ENCODE measurements at places on chromosomes 4 and X. TPM values are rescaled to one million over a fixed set of nuclear protein-coding genes. Genes with fewer than 3 reads are reported as not detected.

DNA sequence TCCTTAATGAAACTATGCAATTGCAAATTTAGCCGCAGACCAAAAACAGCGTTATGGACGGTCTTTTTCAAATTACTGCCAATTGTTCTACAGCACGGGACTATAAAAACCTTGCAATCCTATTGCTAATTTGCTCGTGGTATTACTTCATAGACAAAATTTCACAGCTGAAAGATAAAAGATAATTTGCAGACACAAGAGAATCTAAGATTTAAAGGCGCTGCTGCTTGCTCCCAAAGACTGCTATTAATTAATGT lies 1.4 kb upstream of the CAMK2D start:
- DNase-seq, result no peak

Gene SMIM10L2A
- 1.5 TPM for total RNA-seq

DNA sequence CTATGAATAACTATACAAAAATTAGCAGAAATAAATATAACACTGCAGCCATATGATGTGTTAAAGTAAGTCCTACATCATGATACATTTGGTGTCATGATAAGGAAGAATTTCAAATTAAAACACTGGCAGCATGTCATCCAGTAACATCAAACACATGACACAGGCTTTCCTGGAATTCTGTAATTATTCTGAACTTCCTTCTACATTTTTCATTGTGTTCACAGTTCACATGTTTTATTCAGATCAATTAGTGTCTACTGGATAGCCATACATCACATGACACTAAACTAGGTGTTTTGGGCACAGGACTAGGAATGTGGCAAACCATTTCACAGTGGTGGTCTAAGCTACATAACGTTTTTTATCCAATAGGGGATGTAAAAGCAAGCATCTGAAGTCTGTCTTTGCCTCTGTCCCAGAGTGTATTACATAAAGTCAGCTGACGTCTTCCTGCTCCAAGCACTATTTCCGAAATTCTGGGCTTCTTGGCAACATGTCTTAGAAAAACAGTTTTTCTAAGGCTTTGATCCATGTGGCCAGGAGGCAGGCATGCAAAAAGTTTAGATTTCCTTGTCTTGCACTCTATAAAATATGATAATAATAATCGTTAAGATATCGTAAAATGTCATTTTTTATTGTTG lies 707.9 kb downstream of the CENPC start:
- DNase-seq, result no peak

- no peak for DNase-seq
Measured at GRCh38 chr4:72846280-72847111, 223.0 kb downstream of the COX18 start.

Gene AVPR2
- 4.9 TPM for total RNA-seq

- DNase-seq, result peak; percentile 81
Measured at GRCh38 chr4:7384003-7384928, 50.5 kb downstream of the PSAPL1 start.

DNA sequence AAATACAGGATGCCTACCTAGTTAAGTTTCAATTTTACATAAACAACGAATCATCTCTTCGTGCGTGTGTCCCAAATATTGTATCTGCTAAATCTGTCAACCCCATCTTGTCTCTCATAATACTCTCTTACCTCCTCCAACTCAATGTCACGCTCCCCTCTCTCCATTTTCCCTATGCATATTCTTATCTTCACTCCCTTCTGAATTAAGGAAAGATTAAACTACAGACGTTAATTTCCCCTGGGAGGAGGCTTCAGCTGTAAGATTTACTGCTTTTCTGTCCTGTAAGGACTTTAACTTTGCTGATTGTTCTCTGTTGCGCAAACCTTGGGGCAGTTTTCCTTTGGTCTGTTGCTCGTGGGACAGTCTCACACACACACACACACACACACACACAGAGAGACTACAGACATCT lies 455 bp upstream of the ABCB7 start:
- DNase-seq, result no peak

Gene PABPC4L
- 3.7 TPM for total RNA-seq

Gene ASB12
- not detected for total RNA-seq

DNA sequence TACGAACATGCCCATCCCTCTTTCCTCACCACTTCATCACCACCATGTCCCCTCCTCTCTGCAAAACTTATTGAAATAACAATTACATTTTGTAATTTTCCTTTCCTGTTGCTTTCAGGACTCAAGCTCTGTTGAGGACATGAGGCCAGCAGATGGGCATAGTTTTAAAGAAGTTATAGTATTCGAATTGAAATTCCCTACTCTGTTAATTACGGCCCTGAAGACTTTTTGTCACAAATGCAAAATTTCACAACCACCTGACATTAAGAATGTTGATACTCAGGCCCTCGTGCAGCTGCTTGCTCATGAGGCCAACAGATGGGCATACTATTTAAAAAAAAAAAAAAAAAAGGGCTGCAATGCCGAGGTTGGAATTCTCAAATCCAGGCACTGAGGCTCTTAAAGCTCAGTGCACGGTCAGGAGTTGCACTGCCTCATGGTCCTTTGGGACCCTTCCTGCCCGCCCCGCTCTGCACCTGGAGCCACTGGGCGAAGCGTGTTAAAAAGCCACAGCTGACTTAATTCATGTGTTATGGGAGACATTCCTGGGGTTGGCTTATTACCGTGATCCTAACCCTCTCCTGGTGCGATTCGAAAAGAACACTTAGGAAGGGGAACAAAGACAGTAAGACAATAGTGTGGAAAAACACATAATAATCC lies 34.2 kb upstream of the FAT1 start:
- no peak for DNase-seq

Gene SMPX
- total RNA-seq, result not detected

GRCh38 chr4:26764231-26764630 lies 96.4 kb upstream of the STIM2 start:
- DNase-seq, result no peak

- DNase-seq, result no peak
Measured at GRCh38 chr4:105971036-105971435, 75.8 kb downstream of the NPNT start.

Gene TAB3
- total RNA-seq, result 18.4 TPM

DNA sequence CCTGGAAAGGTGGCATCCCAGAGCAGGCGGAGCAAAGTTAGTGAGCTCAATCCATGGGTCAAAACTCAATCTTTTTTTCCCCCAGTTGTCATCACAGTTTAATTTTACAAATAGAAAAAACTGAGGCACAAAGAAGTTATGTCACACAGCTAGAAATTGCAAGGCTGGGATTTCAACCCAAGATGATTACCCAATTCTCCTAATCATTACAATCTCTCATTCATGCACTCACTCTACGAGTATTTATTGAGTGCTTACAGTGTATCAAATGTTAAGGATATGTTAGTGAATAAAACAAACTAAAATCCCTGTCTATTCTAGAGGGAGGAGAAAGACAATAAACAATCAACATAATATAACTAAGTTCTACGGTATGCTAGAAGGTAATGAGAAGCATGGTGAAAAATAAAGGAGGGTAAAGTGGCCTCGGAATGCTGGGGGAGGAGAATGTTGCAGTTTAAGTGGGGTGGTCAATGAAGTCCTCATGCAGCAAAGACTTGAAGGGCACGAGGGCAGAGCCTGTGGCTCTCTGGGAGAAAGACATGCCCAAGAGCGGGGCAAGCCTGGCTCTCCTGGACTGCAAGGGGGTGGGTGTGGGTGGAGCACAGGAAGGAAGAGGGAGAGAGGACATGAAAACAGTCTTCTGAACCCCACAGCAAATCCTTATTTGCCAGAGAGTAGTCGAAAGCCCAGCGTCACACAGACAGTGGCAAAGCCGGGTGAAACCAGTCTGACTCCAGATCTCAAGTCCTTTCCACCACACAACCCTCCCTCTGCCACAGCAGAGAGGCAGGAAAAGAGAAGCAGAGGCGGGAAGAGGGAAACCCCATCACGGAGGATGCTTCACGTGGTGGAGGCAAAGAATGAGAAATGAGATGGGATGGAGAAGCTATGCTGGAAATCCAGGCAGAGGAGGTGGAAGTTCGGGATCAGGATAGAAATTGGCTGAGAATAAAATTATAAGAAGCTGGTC lies 48.3 kb downstream of the RAB33B start:
- no peak for DNase-seq

Gene P2RY4
- total RNA-seq, result not detected

DNA sequence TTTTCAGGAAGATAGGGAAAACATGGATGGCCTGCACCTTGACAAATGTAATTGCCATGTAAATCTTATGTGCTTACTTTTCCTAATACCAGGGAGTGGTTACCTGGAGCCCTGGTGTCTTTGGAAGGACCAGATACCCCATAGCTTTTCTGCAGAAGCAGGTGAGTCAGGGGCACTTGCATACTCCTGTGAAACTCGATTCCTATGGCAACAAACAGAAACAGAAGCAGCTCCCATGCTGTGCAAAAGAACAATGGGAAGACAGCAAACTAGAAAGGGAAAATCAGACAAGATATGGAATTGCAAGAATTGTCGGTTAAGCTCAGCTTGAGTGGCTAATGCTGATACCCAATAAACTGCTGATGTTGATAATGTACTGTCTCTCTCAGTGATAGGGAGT lies 117.4 kb upstream of the AFF2 start:
- no peak for DNase-seq

DNA sequence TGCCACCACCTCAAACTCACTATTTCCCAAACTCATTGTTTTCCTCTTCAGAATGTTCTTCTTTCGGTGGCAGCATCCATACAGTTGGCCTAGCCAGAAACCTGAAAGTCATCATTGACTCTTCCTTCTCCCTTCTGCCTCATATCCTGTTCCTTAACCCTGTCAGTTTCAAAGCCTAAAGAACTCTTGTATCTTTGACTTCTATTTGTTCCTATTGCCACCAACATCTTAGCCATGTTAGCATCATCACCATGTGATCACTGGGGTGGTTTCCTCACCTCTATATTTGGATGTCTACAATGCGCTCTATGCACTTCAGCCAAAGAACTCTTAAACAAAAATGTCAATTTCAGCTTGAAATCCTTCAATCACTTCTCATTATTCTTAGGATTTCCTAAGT lies 29.0 kb downstream of the DDX60L start:
- no peak for DNase-seq

DNA sequence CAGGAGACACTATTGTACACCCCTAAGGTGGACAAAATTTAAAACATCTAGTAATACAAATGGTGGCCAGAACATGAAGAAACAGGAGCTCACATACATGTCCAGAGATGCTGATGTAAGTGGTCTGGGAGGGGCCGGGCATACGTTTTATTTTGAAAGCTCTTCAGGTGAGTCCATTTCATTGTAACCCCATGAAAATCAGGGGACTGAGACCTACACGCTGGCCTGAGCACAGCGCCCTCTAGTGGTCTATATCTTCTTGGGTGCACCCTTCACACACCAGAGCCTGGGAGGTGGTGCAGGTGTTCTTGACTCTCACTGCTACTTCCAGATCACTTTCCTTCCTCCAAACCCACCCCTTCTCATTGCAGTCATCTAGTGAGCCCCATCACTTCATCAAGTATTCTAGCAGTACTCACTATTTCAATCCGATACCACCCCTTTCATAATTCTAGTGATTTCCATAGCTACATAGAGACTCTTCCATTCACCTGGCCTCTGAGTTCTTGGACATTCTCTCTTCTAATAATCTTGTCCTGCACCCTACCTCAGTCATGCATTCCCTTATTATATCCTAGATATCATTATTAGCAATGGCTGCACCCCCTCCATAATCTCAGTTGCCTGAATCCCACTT lies 4.3 kb upstream of the TLR6 start:
- no peak for DNase-seq

- DNase-seq, result no peak
Measured at GRCh38 chr4:69888336-69888735, 28.4 kb upstream of the SULT1E1 start.

Gene CFAP99
- not detected for total RNA-seq

- no peak for DNase-seq
Measured at GRCh38 chr4:126748736-126749135, 884.0 kb upstream of the INTU start.

DNA sequence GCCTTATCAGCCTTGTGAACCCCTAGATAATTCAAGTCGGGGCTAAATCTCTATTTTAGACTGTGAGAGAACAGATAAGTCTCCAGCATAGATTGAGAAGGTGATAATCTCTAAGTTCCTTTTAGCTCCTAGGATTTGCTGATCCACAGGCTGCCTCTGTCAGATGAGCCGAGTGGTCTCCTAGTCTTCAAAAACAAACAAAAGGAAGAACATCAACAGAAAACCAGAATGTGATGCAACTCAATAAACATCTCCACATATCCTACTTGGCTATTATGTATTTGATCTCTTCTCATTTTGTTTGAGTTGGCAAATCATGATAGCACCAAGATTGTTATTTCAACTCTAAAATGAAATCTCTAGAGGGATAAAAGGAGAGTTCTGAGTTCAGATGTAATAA lies 88.4 kb upstream of the SLC7A11 start:
- DNase-seq, result no peak

GRCh38 chr4:144906181-144906925 lies 191.6 kb downstream of the ANAPC10 start:
- DNase-seq, result no peak

DNA sequence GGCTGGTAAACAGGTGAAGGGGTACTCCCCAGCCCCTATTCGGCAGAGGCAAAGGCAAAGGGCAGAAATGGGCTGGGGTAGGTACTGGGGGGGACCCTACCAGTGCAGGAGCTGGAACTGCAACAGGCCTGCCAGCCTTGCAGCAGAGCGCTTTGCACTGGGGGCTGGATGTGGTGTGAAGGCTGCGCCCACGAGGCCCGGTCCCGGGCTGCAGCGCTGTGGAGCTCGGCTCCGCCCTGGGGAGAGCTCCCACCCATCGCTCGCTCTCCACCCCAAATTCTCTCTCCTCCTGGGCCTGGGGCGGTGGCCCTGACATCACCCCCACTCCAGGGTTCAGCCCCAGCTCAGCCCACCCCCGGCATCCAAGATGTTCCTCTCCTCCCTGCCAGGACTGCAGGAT lies 24.2 kb downstream of the IQSEC2 start:
- no peak for DNase-seq

- DNase-seq, result no peak
Measured at GRCh38 chr4:146439437-146439836, 82.3 kb downstream of the SLC10A7 start.

DNA sequence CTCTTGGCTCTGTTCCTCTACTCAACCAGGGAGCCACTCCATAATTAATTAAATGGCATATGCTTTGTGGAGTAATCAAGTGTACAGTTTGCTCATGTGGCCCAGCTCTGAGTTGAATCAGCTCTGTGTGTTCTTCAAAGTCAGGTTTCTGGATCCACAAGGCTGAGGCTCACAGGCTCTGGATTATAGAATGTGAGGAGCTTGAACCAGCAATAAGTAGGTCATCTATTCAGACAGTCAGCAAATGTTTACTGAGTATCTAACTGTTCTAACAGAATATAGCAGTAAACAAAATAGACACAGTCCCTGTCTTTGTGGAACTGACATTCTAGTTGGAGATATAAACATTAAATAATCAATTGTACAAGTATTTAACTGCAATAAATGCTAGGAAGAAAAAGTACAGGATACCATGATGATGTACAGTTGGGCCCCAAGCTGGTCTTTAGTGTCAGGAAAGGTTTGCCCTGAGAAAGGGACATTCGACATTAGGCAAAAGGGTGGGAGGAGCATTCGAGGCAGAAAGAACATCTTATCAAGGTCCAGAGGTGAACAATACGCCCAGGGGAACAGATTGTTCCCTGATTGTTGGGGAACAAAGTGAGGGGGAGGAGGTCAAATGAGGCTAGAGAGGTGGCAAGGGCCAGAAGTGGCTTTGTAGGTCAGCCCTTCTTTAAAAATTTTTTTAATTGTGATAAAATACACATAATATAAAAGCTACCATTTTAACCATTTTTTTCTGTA lies 20.5 kb upstream of the TSR2 start:
- no peak for DNase-seq

GRCh38 chr4:164169591-164169990 lies 584.3 kb upstream of the SMIM31 start:
- no peak for DNase-seq

GRCh38 chr4:174198828-174199227 lies 84.6 kb downstream of the FBXO8 start:
- DNase-seq, result no peak

Gene TMSB15B
- 7.9 TPM for total RNA-seq
